C1 segment of cervical spinal cord (tissue), 14 donors: ENCODE measurements at places on chromosomes 13 and 19.

- no peak for DNase-seq
These were observed 26.0 kb downstream of the GPALPP1 start for GRCh38 chr13:45015300-45015699.

GRCh38 chr19:7871437-7872305, 2.5 kb downstream of the PRR36 start:
- peak; percentile 49 for DNase-seq

- no peak for DNase-seq
These were observed 2.2 kb downstream of the SPTBN4 start for GRCh38 chr19:40469011-40469410.

GRCh38 chr13:101092985-101093384, 323.3 kb downstream of the NALCN start:
- no peak for DNase-seq

- no peak for DNase-seq
These were observed 41.4 kb downstream of the MPHOSPH8 start for GRCh38 chr13:19674898-19675297.

GRCh38 chr13:40874138-40874779, 84.8 kb downstream of the SLC25A15 start:
- DNase-seq: no peak

GRCh38 chr13:97555034-97555433, 121.1 kb downstream of the RAP2A start:
- DNase-seq: no peak

GRCh38 chr13:22108979-22109378, 438.1 kb downstream of the FGF9 start:
- DNase-seq: no peak

DNA sequence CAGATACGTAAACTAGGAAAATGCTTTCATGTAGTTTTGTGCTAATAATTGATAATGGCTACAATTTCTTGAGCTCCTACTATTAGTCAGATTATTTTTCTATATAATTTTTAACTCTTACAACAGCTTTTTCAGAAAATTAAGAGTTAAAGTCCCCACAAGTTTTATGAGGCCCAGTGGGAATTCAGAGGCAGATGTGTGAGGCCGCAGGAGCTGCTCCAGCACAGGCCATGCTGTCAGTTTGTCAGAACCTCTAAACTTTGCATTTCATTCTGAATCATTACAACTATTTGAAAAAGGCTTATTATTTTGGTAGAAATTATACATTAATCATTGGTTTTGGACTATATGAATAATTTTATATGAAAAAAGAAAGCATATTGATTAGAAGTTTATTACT, 370.8 kb downstream of the MYO16 start:
- no peak for DNase-seq

GRCh38 chr19:14478113-14478545, 3.0 kb upstream of the PTGER1 start:
- no peak for DNase-seq

- DNase-seq: no peak
These were observed 16.9 kb downstream of the GPC6 start for GRCh38 chr13:93243375-93244063.

- DNase-seq: no peak
These were observed 8.7 kb downstream of the BRD4 start for GRCh38 chr19:15323496-15324235.

GRCh38 chr13:28353679-28354078, 141.2 kb downstream of the FLT1 start:
- DNase-seq: no peak

DNA sequence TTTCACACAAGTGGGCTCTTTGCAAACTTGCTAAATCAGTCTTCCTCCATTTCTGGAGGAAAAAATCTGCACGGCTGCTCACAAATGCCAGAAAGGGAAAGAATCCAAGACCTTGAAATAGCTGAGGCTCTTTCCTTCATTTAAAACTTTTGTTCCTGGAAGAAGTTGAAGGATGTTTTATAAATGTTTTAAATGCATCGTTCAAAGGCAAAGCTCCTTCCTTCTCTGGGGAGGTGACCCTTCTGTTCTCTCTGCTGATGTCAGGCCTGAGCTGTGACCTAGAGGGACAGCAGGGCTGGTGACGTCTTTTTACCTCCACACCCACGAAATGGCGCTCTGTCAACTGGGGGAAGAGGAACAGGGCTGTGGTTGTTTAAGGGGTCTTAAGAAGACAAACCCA, 376.4 kb upstream of the ZNF507 start:
- no peak for DNase-seq

DNA sequence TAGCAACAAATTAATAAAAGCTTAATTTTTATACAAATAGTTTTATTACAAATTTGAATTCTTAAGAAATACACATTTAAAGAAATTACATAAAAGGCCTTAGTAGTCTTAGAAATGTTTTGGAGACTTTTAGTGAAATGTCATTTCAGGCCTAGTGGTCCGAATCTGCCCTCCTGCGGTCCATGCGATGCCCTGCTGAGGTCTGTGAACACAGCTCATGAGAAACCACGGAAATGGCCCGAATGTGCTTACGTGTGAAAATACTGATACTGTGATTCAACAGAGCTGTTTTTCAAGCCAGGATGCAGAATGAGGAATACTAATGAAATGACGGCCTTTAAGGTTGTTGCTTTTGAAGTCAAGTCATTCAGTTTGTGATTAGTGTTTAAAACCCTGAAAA, 157.9 kb downstream of the COL4A1 start:
- no peak for DNase-seq

- no peak for DNase-seq
These were observed 17.2 kb upstream of the EIF3G start for GRCh38 chr19:10136936-10137335.

- peak; percentile 66 for DNase-seq
These were observed 11.5 kb downstream of the APLP1 start for GRCh38 chr19:35879770-35880317.

GRCh38 chr13:113417836-113418721, 35.2 kb downstream of the ADPRHL1 start:
- no peak for DNase-seq
